ENCODE measurements at places on chromosomes 1 and 21.

GRCh38 chr1:112530832-112531231, 22.1 kb downstream of the WNT2B start:
- DNase-seq: no peak

DNA sequence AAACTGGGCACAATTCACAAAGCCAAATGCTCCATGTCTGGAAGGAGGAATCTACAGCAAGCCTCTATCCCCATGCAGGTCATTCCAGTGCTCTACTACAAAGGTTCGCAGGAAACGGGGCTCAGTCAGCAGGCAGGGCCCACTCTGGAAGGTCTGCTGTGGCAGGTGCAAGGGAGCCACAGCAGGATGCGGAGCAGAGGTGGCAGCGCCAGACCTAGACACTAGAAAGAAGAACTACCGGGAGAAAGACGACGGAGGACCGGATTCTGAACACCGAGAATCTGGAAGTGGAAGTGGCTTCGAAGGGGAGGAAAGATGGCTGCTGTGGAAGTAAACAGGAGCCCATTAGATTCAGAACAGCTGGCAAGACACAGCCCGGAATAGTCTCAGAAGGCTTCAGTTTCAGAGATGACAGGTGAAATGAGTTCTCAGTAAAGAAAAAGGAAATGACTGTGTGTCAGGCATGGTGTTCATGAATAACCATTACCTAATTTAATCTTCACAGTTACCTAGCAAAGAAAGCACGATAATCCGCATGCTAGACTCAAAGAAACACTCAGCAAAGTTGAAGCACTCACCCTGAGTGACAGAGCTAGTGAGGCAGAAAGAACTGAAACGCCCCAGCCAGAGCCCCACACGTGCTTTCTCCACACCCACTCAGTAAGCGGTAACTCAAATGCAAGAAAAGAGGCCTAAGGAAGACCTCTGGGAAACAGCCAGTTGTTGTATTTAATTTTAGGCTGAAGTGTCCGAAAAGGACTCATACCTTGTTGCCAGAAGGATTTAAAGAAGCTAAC, 21.4 kb downstream of the SETD4 start:
- DNase-seq: no peak

DNA sequence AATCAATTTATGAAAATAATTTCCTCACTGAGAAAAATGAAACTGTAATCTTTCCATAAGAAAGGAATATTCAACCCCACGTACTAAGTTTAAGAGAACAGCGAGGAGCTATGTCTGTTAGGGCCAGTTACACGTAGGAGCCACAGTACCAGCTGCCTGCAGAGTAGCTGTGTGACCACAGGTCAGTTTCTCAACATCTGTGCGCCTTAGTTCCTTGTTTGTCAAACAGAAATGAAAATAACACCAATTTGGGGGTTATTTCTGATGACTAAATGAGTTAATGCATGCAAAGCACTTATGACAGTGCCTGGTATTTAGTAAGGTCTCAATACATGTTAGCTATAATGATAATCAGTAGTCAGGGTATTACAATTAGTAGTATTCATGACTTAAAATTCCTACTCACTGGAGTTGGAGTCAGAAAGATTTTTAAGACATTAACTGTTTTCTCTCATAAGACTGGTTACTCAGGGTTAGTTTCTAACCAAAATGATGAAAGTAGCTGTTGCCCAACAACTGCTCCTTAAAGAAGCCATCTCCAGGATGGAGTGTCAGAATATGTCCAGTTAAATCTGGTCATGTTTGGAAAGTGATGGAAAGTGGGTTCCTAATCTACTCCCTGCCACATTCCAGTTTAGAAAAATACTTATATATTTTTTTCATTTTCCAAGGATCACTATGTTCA, 85.8 kb upstream of the ZNF648 start:
- DNase-seq: no peak

- no peak for DNase-seq
Observed at GRCh38 chr1:228863776-228864175, 128.5 kb downstream of the RHOU start.

DNA sequence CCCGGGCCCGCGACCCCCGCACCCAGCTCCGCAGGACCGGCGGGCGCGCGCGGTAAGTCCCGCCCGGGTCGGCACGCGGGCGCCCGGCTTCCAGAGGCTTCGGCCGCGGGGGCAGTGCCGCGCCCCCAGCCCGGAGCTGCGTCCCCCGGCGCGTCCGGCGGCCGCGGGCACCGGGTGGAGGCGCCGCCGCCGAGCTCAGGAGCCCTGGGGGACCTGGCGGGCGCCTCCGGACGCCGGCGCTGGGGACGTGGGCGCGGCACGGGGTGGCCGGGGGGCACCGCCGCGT, 227 bp downstream of the NBL1 start:
- no peak for DNase-seq

DNA sequence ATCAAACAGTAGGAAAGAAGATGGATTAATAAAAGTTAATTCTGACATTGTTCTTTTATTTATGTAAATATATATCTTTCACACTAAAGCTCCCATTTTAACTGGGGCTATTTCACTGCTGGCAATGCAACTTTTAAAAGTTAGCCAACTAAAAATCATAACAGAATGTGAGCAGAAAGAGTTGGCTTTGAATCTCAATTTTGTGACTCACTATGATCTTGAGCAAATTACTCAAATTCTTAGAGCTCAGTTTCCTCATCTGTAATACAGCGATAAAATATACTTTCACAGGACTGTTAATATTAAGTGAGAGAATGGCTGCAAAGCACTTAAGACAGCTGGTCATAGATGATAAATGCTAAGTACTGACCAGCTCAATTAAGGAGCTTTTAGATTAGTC, 10.8 kb downstream of the EFCAB14 start:
- no peak for DNase-seq

- DNase-seq: no peak
Observed at GRCh38 chr1:203479646-203480045, 4.0 kb downstream of the PRELP start.

GRCh38 chr1:37002898-37003297, 31.4 kb downstream of the GRIK3 start:
- no peak for DNase-seq

DNA sequence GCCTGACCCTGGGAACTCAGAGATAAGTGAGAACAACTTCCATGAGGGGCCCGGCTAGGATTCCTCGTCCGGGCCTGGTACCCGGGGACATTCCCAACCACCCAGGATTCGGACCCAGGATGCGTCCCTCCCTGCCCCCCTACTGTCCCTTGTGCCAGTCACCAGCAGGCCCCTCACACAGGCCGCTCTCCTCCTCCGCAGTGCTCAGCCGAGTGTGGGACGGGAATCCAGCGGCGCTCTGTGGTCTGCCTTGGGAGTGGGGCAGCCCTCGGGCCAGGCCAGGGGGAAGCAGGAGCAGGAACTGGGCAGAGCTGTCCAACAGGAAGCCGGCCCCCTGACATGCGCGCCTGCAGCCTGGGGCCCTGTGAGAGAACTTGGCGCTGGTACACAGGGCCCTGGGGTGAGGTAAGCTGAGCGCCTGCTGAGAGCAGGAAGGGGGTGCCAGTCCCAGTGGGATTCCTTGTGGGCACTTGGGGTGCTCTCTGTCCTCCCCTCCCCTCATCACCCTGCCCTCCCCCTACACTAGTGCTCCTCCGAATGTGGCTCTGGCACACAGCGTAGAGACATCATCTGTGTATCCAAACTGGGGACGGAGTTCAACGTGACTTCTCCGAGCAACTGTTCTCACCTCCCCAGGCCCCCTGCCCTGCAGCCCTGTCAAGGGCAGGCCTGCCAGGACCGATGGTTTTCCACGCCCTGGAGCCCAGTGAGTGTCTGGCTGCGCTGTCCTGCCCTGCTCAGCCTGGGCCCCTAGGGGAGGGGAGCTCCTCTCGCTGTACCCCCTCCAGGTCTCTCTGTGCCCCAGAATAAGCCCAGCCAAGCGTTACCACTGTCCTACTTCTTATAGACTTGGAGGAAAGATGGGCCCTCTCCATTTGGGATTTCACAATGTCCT, 9.8 kb downstream of the ADAMTSL4 start:
- no peak for DNase-seq

DNA sequence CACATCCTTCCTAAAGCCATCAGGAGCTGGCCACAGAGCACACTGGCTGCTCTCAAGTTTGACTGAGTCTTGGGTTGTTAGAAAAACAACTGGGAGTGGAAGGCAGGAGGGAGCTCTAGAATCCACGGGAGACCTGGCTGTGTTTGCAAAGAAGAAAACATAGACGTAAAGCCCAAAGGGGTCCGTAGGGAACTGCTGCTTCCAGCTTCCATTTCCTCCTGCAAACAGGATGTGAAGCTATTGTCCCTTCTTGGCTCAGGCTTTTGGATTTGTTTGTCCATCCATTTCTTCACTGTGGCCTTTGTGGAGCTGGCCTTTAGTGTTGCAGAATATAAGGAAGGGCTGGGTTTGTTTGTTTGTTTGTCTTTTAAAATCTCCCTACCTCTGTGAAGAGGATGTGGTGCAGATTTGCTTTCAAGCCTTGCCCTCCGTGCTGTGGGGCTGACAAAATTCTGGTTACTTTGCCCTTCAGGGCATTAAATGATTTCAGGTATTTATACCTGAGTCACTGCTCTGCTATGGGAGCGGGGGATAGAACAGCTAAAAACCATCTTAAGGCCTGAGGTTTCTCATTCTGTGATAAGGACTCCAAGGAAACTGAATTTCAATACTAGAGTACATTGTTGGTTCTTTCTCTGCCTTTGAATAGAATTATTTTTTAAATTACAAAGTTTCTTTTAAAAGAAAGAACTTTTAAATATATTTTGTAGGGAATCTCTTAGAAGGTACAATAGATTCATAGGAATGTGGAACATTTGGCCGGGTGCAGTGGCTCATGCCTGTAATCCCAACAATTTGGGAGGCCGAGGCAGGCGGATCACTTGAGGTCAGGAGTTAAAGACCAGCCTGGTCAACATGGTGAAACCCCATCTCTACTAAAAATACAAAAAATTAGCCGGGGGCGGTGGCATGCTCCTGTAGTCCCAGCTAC, 74.3 kb downstream of the MPZL1 start:
- no peak for DNase-seq

GRCh38 chr1:211088156-211088555, 45.8 kb downstream of the KCNH1 start:
- DNase-seq: no peak

GRCh38 chr1:44999232-44999631, 11.9 kb downstream of the HECTD3 start:
- no peak for DNase-seq

DNA sequence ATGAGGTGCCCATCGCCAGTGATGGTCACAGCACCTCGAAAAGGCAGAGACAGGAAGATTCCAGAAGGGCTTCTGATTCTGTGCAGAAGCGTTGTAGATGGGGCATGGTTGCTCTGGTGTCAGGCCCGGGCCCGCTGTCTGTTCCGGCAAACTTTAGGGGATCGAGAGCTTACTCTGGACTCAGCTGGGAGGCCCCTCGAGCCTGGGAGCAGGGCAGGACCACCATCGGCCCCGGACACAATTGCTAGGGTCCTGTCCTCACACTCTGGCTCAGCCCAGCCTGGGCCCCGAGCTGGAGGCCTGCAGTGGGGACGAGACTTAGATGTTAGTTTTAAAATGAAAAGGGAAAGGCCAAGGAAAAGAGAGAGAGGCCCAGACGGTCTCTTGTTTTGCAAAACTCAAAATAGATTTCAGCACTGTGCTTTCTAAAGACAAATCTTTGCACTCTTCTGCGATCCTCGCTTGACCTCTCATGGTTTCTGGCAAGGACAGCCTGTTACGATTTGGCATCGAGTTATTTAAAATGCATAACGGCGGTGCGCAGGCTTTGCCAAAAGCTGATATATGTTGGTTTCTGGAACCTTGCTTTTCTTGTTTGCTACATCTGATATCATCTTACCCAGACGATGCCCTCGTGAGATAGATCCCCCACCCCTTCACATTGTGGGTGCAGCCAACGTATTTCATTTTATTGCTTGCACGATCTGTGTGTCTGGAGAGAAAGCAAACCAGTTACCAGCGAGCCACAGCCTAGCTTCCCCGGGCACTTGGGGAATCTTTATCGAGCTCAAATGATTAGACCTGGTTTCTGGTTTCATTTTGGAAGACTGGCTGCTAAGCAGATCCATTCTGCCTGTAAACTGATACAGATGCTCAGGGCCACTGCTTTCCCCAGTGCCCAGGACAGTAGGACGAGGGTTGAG, 58.0 kb downstream of the PRDM16 start:
- no peak for DNase-seq

DNA sequence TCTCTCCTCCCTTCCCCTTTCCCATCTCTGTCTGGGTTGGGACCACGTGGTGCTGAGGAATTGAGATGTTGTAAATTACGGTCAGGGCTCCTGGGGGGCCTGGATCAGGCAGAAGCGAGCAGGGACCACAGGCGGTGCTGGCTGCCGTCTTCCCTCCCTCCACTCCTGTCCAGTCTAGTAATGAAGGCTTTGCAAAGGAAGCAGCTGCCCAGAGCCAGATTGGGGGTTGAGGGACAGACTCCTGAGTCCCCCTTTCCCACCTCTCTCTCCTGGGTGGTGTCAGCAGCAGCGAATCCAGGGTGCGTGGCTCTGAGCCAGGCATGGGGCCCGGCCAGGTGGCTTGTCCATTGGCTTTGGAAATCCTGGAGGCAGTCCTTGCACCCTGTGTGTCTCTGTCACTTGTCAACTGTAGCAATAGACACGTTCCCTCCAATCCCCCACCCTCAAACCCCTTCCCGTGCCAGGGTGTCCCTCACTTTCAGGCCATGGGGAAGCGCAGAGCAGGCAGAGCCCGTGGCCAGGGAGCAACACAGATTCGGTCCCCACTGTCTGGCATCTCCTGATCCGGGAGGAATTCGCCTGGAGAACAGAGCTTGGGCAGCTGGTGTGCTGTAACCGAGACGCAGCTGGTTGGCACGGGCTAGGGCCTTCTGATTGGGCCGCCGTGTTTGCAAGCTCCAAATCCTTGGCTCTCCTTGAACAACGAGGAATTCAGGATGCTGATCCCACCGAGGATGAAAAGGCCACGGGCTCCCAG, 64.8 kb upstream of the WNT4 start:
- no peak for DNase-seq

GRCh38 chr1:186212568-186213224, 162.4 kb downstream of the TPR start:
- DNase-seq: peak; percentile 89

DNA sequence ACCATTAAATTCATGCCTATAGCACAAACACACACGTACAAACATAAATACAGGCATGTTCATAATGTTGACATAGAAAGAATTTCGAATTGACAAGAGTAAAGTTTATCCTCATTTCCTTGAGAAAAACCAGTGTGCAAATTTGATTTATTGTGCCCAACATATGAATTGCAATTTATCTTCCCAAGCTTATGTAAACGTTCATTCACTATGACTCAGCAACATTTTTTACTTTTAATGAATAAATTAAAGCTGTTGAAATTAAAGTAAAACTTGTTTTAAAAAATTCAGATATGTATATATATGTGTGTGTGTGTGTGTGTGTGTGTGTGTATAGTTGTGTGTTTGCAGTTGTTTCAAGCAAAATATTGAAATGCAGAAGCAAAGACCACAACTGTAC, 1067.9 kb downstream of the BRINP3 start:
- no peak for DNase-seq

DNA sequence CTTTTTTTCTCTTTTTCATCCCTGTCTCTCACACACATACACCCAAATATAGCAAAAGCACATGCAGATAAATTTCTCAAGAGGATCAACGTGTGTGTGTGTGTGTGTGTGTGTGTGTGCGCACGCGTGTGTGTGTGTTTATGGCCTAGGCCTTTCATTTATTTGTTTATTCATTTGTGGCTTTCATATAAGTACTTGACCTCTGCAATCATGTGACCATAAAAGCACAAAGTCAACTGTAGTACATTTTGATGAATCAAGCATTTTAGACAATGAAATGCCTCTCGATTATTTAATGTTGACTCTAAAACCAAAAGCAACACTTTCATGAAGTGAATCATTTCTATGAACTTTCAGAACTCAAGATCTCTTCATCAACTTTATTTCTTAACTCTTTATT, 194.1 kb upstream of the ADGRL2 start:
- DNase-seq: no peak
